ENCODE measurements at places on chromosomes 12 and 14. TPM values are rescaled to one million over a fixed set of nuclear protein-coding genes. Genes with fewer than 3 reads are reported as not detected.
A peak's percentile ranks its signal among the peaks of the same experiment; 100 is the strongest.

GRCh38 chr12:96220902-96221301 is 26.7 kb downstream of the ELK3 start:
- DNase-seq, result no peak

DNA sequence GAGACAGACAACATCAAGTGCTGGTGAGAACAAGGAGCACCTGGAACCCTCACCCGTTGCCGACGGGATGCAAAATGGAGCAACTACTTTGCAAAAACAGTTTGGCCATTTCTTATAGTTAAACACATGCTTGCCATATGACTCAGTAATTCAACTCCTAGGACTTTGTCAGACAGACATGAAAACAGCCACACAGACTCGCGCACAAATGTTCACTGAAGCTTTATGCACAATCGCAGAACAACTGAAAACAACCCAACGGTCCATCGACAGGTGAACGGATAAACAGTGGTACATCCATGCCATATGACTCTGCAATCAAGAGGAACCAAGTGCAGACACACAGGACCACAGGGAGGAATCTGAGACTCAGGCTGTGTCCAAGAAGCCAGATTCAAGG is 30.8 kb downstream of the NCOR2 start:
- DNase-seq, result no peak

GRCh38 chr12:33605757-33606156 is 166.1 kb upstream of the SYT10 start:
- DNase-seq, result no peak

DNA sequence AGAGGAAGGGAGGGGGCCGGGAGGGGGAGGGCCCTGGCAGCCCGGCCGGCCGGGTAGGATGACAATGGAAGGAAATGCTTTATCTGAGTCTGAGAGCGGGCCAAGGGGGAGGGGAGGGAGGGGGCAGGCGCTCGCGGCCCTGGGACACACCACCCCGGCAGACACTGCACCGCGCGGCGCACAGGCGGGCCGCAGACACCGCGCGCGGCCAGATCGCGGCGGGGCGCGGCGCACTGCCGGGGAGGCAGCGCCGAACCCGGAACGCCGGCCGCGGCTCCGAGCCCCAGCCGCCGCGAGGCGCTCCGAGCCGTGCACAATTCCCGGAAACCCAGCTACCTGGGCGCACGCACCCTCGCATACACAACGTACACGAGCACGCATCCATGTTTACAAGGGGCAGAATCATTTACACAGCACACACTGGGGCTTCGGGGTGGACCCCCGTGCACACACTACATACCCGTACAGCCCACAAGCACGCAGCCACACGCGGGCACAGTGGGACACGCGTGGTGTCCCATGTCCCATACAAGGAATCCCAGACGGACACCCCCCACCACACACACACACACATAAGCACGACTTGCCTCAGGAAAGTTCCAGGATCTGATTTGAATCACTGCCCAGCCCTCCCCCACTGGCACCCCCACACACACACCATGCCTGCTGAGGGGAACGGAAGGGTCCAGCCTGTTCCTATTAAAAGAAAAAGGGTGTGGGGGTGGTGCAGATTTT is at the start of gene HDAC7:
Gene HDAC7, minus strand, starts transcription at position 8 of the 735 bp plus-strand sequence. CDS start 118 bp downstream, outside the sequence.
- peak; percentile 93 for DNase-seq

DNA sequence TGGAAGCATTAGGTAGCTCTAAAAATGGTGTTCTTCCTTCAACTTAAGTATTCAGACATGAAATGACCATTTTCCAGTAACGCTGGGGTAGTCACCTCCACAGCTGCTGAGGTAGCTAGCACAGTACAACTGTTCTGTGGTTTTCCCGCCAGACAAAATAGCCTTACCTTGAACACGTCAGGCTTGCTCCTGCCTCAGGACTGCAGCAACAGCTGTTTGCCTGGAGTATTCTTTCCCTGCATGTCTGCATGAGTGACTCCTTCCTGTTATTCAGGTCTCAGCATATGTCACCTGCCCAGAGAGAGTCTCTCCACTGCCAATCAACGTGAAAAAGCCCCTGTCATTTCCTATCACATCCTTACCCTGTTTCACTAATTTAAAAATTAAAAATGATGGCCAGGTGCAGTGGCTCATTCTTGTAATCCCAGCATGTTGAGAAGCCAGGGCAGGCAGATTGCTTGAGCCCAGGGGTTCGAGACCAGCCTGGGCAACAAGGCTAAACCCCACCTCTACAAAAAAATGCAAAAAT is 37.9 kb downstream of the WDR89 start:
- no peak for DNase-seq

DNA sequence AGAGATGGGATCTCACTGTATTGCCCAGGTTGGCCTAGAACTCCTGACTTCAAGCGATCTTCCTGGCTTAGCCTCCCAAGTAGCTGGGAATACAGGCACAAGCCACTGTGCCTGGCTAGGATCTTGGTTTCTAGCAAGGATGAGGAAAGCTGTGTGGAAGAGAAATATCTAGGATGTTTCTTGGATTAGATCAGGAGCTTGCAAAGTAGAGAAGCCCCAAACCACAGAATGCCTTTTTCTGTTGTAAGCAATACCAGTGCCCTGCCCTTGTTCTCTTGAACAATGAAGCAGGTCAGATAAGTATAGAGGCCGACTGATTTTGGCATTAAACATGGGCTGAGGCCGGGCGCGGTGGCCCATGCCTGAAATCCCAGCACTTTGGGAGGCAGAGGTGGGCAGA is 44.3 kb upstream of the STRN3 start:
- peak; percentile 6 for DNase-seq

- no peak for DNase-seq
These were observed 29.6 kb downstream of the ATXN2 start for GRCh38 chr12:111569363-111570083.

GRCh38 chr12:77855548-77855947 is 24.9 kb downstream of the NAV3 start:
- no peak for DNase-seq

DNA sequence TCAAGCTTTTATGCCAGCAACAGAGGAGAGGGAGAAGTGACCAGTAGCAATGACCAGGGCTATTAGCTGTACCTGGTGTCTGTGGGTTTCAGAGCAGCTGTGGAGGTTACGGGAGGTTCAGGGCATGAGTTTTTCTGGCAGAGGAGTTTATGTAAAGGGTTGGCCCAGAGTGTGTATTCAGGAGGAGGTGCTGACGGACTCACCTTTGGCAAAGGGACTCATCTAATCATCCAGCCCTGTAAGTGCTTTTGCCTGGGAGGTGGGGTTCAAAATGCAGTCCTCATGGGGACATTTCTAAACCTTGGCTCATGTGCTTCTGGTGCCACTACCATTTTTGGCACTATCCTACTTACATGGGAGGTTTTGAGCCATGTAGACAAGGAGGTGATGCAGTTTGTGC is 95.3 kb downstream of the DAD1 start:
- no peak for DNase-seq

- DNase-seq, result no peak
These were observed 685 bp upstream of the MYL6B start for GRCh38 chr12:56151672-56152131.

DNA sequence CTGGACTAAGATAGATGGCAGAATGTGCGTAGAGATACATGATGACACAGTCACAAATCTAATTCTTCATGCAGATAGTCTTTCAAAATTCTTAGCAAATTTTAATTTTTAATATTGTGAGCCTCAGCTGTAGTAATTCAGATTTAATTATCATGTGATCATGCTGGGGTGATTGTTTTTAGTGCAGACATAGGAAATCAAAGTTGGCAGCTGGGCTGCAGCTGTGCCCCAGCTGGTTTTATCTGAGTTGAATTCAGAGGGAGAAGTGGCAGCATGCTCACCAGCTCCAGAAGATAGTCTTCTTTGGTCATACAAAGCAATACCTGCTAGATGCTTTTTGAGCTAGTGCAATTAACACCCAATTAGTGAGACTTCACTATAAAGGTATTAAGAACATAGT is 292.9 kb downstream of the RAD51B start:
- no peak for DNase-seq

DNA sequence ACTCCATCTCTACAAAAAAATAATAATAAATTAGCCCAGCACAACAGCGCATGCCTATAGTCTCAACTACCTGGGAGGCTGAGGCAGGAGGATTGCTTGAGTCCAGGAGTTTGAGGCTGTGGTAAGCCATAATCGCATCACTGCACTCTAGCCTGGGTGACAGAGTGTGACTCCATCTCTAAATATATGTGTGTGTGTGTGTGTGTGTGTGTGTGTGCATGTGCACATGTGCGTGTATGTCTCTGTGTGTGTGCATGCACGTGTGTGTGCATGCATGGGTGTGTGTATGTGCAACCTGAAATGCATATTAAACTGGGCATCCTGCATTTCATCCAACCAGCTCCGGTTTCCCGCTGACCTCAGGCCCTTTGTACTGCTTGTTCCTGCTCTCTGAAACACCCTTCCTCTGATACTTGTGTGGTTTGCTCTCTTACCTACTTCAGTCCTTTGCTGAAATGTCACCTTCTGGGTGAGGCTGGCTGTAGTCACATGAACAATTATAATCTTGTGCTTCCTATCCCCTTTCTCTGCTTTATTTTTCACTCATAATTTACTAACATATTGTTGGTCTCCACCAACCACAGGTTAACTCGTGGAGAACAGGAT is 46.9 kb downstream of the PHLDA1 start:
- DNase-seq, result no peak

- DNase-seq, result no peak
These were observed 80.6 kb downstream of the CCDC59 start for GRCh38 chr12:82277582-82277981.

- no peak for DNase-seq
These were observed 164.9 kb downstream of the ANO4 start for GRCh38 chr12:100959481-100959880.

DNA sequence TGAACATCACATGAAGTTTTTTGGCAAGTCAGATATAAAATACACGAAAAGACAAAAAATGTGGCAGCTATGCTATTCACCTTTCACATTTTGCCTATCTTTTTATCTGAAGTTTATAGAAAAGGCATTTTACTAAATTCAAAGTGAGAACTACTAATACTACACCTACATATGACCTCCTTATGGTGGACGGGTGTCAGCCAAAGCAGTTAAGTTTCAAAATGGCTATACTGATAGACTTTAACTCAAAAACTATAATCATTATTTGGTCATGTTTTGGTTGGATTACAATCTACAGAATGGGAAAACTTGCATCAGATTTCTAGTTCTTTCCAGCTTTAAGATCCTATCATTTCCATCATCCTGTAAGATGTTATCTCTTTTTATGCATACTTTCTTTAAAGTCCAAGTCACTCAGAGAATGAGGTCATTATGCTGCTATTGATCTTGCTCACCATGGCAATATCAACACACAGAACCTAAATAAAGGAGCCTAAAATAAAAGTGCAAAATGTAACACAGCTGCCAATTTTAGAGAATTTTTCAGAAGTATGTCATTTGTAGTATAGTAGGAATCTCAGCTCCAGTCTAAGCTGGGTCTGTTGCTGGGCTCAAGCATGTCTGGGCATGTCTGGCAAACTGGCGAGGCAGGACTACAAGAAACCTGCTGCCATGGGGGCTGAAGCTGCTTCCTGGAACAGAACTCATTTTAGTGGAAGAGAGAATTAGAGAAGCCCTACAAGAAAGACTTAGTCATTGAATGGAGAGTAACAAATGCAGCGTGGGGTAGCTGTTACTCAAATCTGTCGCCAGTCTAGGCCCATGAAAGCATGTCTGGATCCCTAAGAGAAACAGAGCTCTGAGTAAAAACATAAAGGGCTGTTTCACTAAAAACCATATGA is 7.6 kb upstream of the AEBP2 start:
- DNase-seq, result peak; percentile 76

- DNase-seq, result no peak
These were observed 45.1 kb upstream of the TRAF3 start for GRCh38 chr14:102731871-102732800.

DNA sequence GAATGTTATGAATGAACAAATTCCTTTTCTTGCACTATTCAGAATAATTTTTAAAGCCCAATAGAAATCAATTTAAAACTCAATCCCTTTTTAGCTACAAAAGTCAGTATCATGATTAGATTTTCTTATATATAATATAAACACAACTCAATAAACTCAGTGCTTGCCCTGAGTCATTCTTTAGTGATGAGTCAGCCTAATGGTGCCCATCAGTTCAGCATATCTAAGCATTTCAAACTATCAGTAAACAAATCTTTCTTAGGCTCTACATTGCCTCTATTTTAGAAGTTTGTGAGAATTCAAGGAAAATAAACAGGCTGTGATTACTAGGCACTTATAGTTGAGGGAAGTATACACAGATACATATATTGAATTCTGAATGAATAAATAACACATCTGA is 179.6 kb downstream of the NELL2 start:
- DNase-seq, result no peak

- DNase-seq, result no peak
These were observed 1094.4 kb downstream of the BCL11B start for GRCh38 chr14:98177551-98177950.

DNA sequence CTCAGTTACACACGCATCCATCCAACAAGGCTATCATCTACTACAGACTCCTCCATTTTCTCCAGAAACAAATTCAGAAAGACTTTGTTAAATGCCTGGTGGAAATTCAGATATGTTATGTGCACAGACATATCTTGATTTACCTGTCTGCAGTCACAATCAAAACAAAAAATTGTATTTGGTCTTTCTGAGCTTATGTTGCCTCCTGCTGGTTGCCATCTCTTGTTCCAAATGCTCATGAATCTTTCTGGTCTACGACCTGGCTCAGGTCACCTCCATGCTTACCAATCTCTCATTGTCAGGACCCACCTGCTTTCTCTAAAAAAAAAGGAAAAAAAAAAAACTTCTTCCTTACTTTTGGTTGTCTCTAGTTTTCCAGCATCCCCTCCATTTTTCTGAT is 169.2 kb upstream of the PLXNC1 start:
- DNase-seq, result no peak

DNA sequence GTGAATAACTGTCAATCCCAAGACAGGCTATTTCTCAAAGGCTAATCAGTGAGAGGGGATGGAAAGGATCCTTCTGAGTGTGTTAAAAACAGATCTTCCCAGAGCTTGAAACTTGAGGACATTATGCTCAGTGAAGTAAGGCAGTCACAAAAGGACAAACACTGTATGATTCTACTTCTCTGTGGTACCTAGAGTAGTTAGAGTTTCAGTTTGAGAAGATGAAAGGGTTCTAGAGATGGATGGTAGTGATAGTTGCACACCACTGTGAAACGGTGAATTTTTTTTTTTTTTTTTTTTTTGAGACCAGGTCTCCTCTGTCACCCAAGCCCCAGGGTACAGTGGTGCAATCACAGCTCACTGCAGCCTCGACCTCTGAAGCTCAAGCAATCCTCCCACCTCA is 133.8 kb downstream of the SAMD4A start:
- peak; percentile 22 for DNase-seq

DNA sequence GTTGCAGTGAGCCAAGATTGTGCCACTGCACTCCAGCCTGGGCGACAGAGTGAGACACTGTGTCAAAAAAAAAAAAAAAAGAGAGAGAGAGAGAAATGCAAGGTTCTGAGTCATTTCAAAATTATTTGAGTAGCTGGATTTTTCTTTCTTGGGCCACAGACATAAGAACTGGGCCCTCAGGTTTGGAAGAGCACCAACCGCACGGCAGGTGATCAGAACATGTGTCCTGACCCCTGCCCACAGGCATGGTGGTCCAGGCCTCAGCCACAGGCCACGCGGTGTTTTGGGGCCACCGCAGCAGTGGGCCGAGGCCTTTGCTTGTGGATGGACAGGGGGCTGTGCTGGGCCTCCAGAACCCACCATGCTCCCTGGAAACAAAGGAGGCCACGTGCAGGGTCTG is 126.7 kb downstream of the CALM1 start:
- DNase-seq, result no peak

CACNA2D4 gene
- 3.4 TPM for total RNA-seq

CMKLR1 gene
- total RNA-seq, result 5.2 TPM

C12orf56 gene
- not detected for total RNA-seq

SLC35F4 gene
- total RNA-seq, result not detected

GLIPR1L1 gene
- total RNA-seq, result not detected

SLC24A4 gene
- 0.75 TPM for total RNA-seq

ADAM21 gene
- total RNA-seq, result not detected
